ENCODE measurements at places on chromosomes 5 and 9.
A peak's percentile ranks its signal among the peaks of the same experiment; 100 is the strongest.

DNA sequence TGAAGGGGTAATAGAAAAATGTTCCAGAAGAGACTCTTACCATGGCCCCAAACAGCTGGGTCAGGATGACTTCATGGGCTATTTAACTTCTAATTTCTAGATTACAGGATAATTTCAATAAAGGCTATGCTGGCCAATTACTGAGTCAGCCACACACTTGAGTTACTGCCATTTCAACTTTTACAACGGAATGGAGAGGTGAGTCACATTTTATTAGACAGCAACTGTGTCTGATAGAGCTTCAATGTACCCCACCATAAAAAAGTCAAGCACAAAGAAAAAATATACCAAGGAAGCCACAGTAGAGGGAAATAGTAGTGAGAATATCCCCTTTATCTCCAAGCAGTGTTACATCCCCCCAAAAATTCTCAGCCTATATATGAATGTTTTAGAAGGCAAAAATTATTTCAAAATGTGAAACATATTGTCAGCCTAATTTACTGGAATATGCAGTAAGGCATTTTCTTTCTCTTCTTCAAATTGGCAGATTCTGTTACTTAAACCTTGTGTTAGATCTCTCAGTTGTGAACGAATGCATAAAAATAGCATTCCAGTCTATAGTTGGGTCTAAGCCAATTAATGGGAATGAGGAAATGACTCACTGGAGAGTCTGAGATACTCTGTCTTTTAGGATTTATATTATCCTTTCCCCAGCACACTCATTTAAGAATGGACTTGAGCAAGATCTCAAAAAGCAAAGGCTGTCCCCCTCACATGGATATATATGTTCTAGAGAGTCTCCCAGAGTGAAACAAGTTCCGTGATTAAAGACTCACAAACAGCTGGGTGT is 47.1 kb upstream of the RAI14 start:
- DNase-seq, result peak; percentile 97

- DNase-seq, result no peak
These were observed 136.1 kb downstream of the GAPVD1 start for GRCh38 chr9:125397736-125398135.

- DNase-seq, result peak; percentile 54
These were observed 468.2 kb downstream of the ARHGEF28 start for GRCh38 chr5:74094096-74094781.

GRCh38 chr5:173499471-173500212 is 116.8 kb downstream of the BOD1 start:
- DNase-seq, result no peak

GRCh38 chr5:17882760-17883488 is 248.7 kb downstream of the TAF11L14 start:
- no peak for DNase-seq

DNA sequence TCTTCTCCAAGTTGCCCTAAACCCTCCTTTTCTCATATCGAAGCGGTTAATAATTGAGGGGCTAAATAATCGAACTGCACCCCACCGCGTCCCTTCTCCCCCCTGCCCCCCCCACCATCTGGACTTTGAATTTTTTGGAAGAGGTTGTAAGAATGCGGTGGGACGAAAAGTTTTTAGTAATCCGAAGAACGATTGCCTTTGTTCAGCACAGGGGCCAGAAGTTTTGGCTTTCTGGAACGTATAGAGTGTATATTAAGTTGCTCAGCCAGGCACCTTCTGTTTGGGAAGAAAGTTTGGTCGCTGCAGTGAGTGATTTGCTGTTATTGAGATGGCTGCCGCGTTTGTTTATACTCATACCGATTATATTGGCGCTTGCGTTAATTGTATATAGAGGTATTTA is 518 bp downstream of the ERBIN start:
- DNase-seq, result no peak

DNA sequence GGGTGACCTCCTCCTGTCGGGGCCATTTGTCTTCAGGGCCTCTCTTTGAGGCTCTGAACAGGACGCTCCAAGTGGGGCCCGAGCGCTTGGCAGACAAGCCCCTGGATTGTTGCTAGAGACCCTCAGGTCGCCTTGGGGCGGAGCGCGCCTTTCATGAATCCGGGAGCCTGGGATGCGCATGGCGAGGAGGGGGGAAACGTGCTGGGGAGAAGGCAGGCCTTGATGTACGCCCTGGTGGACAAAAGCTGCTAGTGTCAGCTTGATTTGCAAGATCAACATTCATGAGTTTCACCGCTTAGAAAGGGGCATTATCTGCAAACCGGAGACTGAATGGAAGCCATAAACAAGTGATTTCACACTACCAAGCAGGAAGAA is 226.3 kb downstream of the SMARCA2 start:
- DNase-seq, result peak; percentile 82

DNA sequence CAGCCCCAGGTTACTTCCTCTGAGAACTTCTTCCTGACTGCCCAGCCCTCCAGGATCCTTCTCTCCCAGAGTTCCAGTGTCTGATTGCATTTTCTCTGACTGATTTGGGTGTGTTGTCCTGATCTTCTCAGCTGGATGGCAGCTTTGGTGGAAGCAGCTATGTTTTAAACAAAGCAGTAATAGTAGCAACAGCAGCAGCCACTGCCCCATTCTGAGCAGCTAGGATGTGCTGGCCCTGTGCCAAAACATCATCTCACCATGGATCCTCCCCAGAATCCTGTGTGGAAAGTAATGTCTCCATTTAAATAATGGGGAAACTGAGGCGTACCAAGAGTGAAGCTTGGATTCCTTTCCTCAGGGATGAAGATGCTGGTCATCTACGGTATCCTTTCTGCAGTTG is 46.4 kb upstream of the PSD2 start:
- peak; percentile 31 for DNase-seq

- no peak for DNase-seq
These were observed 51.9 kb upstream of the IFNK start for GRCh38 chr9:27472195-27472594.

DNA sequence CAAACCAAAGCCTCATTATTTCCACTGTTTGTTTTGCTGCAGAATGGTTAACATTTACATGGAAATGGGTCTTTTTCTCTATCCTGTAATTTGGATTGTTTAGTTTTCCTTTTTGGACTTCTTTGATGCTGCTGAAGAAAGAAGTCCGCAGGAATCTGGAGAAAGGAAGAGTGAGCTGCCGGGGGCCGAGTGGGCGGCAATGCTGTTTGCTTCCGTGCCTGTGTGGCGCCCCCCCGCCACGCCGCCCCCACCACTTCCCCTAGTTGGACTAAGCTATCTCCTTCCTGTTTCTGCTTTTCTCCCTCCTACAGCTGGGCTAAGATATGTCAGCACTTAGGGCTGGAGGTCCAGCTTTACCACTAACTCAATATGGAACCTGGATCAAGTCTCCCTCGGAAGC is 39.7 kb downstream of the ACTL7B start:
- no peak for DNase-seq

- no peak for DNase-seq
These were observed 612.8 kb upstream of the FAM174A start for GRCh38 chr5:99922386-99922785.

DNA sequence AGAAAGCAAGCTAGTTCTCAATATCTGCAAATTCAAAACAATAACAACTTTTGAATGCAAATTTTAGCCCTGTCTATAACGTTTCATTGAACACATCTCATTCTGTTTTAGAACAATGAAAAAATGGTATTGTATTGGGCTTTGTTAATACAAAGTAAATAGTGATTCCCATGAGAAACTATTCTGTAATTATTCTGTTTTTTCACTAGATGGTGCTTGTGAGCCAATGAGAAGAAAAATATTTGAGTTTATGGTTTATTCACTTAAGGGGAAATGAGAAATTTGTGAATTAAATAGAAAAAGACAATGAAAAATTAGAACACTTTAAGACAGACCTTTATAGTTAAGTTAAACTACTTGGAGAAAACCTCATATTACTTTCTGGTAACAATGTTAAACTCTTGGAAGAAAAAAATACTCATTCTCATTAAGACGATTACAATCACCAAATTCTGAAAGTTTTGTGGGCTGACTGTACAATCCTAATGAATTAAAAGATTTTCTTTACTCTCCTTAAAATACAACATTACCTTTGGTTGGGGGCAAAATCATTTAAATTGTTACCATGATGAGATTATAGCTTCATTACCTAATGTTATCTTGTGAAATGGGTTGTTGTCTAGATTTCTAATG is 127.0 kb downstream of the NNT start:
- DNase-seq, result peak; percentile 35

DNA sequence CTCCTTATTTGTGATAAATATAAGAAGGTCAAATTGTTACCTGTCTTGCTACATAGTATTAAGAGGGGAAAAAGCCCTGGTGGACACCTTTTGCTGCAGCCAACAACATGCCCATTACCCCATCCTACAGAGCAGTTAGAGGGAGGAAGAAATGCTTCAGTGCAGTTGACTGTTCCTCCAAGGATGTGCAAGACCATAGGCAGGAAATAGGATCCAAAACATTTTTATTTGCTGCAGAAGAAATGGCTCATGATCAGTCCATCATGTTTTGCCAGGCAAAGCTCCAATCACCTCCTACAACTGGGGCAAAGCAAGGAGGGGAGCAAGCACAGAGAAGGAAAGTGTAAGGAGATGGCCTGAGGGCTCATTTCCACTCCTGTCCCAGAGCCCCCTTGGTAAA is 399.1 kb upstream of the PIK3R1 start:
- no peak for DNase-seq

- peak; percentile 34 for DNase-seq
These were observed 35.3 kb downstream of the NDFIP1 start for GRCh38 chr5:142143878-142144277.

GRCh38 chr9:86368871-86369521 is 14.8 kb upstream of the TUT7 start:
- peak; percentile 46 for DNase-seq

GRCh38 chr9:4970970-4971641 is 14.0 kb upstream of the JAK2 start:
- no peak for DNase-seq

- DNase-seq, result no peak
These were observed 311.1 kb downstream of the RFX3 start for GRCh38 chr9:3214741-3215140.

DNA sequence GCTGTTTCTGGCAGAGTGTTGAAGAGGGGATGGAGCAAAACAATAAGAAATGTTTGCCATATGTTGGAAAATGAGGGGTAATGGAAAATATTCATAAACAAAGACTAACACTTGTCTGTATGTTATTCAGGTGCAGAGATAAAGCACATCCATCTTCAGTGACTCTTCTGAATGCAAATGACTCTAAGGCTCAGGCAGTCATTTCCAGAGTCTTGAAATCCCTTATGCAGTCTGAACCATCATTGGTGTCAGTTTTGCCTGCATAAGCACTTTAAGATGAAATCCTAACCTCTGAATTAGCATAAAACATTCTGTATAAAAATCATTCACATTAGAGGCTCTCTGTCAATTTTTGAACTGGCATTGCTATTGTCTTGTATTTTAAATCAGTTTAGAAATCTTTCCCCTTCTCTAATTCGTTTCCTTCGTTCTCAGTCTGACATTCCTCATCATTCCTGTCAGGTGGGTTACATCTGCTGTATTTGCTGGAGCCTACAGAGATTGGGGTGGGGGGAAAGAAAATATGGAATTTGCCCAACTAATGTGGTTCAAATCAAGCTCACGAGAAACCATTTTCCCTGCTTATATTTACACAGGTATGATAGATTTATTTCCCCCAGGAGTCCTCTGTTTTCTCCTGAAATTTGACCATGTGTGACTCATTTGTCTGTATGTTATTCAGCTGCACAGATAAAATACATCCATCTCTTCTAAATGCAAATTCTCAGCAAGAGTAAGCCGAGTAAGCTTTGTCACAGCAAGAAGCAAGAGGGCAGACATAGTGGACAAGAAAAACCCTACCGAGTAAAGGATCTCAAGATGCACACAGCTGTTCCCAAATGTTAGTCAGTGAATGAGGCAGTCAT is 31.6 kb downstream of the ENC1 start:
- DNase-seq, result no peak

DNA sequence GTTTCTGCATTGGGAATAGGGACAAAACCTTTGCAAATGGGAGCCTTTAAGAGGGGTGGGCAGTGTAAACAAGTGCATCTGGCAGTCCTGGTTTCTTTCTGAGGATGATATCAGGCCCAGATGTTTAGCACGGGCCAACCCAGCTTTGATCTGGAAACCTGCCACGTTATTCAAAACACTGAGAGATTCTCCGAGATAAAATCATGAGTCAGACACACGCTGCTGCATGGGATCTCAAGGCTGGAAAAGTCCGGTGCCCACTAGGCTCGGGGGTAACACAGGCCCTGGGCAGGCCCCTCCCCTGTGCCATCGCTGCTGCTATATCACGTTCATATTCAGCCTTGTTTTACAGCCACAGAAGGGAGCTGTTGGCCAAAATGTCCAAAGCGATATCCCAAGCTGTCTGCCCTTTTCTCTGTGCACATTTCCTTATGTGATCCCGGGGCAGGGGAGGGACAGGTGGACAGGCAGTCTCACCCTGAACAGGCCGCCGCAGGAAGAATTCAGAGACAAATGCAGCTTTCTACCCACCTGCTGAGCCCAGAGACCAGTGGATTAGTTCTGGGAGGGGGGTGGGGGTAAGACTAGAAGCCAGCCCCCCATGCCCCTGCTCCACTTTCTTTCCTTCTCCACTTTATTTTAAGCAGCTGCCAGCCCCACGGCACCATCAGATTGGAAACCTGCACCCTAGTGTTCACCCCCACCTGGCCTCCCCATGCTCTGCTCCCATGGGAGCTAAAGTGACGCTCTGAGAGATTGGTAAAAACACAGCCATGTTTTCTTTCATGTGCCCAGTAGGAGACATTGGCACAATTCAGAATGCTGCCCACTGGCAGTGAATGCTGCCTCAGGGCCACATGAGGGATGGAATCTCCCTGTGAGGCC is 63.1 kb downstream of the TMOD1 start:
- DNase-seq, result peak; percentile 21

All from fibroblast of skin of back (primary cell).